Spleen (tissue), 13 donors: ENCODE measurements at places on chromosomes 4 and X.

DNA sequence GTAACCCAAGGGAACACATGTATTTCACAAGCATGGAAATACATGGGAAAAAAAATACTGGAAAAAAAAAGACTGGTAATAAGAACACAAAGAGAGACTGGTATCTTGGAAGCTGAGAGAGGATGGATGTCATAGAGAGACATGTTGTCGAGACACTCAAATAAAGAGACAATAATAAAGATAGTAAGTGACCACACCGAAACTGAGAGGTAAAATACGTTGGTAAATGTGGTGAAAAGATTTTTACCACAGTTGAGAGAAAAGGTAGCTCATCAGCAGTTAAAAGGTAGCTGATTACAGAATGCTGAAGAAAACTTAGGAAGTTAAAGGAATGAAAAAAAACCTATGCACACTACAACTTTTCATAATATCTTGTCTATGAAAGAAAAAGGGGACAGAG is 81.1 kb downstream of the ARAP2 start:
- no peak for DNase-seq

DNA sequence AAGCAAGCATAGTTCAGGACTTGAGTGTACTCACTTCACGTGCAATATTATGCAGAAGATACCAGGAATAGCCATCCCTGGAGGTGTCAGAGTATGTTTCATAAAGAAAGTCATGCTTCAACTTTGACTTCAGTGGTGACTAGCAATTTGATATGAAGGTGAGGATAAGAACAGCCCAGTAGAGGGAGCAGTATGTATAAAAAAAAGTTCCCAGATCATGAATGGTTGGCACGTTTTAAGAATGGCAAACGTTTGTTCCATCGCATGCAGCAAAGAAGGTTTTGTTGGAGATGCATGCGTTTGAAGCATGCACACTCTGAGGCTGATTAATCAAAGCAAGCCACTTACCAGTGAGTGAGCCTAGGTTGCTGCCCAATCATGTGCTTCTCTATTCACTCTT is 33.5 kb upstream of the SLITRK4 start:
- DNase-seq = no peak

GRCh38 chr4:84673475-84674240 is 90.7 kb downstream of the CDS1 start:
- no peak for DNase-seq

GRCh38 chr4:30002341-30002740 is 717.8 kb upstream of the PCDH7 start:
- DNase-seq = no peak

- DNase-seq = no peak
Observed at GRCh38 chrX:149044471-149044870, 460.6 kb downstream of the IDS start.

GRCh38 chrX:17047224-17047623 is 100.8 kb downstream of the REPS2 start:
- no peak for DNase-seq

- DNase-seq = no peak
Observed at GRCh38 chrX:124421898-124422655, 75.7 kb downstream of the SH2D1A start.

- no peak for DNase-seq
Observed at GRCh38 chrX:69506617-69507499, 2.7 kb downstream of the NALF2 start.

- no peak for DNase-seq
Observed at GRCh38 chr4:152961773-152962115, 25.6 kb downstream of the FHDC1 start.

DNA sequence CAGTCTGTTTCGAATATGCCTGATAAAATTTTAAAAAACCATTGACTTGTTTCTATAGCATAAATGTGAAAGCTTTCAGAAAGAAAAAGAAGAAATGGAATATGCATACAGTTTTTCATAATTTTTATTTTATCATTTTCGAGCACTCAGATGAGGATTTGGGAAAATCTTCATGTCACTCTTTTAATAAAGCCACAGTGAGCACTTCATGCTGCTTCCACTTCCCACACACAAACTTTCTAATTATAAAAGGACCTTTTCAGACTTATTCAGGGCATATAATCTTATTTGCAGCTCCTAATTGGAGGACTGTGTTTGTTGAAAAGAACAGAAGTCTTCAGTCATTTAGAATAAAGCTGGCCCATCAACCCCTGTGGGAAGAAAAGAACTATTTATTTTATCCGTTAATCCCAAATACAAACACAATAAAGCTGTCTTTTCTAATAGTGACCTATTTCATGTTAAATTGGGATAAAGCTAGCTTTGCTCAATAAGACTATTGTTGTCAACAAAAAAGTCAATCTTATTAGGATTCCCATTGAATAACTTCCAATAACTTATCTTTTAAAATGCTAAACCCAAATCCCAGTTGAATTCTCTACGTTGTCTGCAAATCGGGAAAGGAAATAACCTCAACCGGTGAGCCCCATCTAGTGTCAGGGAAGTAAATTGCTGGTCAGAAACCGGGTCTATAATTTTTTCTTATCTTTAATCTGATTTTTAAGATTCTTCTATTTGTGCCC is 211.5 kb downstream of the PDGFRA start:
- DNase-seq = no peak

GRCh38 chrX:42536286-42536685 is 241.7 kb downstream of the PPP1R2C start:
- DNase-seq = no peak

- no peak for DNase-seq
Observed at GRCh38 chr4:122038896-122039295, 87.0 kb upstream of the TRPC3 start.

DNA sequence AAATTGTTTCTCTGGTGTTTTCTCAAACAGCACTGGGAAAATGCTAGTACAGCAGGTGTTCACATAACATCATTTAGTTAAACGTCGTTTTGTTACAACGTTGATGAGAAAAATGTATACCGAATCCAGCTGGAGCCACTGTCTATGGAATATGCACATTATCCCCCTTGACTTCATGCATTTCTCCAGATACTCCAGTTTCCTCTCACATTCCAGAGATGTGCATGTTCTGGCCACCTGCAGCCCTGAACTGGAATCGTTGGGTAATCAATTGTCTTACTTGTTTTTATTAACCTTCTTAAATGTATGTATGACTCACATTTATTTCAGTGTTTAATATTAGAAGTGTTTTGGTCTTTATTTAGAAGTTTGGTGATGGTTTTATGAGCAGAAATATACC is 18.4 kb upstream of the ODAM start:
- DNase-seq = no peak

DNA sequence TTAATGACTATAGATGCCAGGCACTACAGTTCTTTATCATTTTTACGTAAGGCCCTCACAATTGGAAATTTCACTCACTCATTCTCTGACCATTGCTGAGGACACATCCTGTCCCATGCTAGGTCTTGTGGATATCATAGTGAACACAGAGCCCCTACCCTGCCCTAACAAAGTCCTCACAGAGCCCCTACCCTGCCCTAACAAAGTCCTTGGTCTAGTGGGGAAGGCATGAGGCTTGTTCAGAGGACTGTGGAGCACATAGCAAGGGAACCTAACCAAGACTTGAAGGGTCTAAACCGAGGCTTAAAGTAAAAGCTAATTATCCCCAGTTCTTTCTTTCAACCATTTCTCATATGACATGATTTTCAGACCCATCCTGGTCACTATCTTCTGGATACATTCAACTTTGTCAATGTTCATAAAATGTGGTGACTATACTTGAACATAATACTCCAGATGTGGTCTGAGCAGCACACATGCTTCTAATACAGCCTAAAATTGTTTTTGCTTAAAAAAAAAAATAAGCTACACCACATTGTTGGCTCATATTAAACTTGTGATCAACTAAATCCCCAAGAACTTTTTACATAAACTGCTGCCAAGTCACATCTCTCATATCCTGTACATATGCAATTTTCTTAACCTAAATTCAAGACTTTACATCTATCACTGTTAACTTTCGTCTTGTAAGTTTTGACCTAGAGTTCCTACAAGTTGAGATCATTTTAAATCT is 77.0 kb downstream of the GPC3 start:
- DNase-seq = no peak

DNA sequence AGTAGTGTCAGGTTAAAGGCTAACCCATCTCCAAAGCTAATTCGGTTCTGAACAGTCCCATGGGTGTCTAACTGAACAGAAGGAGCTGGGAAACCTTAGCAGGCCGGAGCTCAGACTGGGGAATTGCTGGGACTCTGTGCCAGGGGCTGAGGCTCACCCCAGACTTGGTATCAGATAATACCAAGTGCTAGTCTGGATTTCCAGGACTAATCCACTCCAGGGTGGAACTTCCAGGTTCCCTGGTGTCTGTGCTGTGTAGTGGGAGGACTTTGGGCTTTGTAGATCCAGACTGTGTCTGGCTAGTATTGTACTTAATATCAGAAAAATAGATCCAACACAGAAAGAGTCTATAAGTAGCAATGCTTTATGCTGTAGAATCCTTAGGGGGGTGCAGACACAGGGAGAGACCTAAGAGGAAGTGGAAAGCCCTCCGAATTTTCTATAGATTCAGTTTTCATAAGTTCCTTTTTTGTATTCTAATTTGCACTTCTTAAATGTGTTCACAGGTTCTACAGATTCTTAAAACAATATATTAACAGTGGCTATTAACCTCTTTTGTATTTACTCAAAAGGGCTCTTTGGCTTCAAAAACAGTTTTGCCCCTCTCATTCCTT is 4.1 kb downstream of the ZNF827 start:
- no peak for DNase-seq

DNA sequence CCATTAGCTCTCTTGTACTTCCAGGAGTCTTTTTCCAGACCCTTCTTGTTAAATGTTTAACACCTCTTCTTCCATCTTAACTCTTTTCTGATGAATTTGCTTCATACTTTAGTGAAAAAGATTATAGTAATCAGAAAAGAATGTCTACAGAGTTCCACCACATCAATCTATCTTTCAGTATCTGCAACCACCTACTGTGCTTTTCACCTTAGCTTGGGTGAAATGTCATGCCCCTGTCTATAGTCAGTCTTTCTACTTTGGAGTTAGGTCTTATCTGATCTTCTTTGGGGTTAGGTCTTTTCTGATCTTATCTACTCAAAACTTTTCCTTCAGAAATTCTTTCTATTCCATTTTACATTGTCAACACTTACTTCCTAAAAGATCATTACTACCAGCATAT is 1310.2 kb downstream of the PCDH7 start:
- no peak for DNase-seq

DNA sequence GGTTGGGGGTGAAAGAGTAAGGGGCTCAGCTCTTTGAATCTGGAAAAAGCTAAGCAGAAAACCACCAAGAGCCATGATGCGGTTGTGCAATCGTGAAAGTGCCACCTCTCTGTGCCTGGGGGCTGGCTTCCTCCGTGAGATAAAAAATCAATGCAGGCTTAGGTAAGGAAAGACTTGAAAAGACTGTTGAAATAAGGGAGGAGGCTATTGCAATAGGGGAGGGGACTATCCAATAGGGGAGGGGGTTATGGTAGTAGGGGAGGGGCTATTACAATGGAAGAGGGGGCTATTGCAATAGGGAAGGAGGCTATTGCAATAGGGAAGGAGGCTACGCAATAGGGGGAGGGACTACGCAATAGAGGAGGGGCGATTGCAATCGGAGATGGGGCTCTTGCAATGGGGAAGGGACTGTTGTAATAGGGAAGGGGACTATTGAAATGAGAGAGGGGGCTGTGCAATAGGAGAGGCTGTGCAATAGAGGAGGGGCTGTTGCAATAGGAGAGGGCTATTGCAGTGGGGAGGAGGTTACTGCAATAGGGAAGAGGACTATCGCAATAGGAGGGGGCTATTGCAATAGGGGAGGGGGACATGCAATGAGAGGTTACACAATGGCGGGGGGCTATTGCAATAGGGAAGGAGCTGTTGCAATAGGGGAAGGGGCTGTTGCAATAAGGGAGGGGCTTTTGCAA is 162.3 kb upstream of the PSAPL1 start:
- no peak for DNase-seq

DNA sequence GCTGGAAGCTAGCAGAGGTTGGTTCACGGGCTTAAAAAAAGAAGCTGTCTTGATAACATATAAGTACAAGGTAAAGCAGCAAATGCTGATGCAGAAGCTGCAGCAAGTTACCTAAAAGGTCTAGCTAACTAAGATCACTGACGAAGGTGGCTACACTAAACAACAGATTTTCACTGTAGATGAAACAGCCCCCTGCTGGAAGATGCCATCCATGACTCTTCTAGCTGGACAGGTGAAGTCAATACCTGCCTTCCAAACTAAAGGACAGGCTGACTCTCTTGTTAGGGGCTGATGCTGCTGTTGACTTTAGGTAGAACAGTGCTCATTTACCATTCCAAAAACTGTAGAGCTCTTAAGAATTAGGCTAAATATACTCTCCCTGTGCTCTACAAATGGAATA is 99.5 kb downstream of the FBXW7 start:
- DNase-seq = no peak

DNA sequence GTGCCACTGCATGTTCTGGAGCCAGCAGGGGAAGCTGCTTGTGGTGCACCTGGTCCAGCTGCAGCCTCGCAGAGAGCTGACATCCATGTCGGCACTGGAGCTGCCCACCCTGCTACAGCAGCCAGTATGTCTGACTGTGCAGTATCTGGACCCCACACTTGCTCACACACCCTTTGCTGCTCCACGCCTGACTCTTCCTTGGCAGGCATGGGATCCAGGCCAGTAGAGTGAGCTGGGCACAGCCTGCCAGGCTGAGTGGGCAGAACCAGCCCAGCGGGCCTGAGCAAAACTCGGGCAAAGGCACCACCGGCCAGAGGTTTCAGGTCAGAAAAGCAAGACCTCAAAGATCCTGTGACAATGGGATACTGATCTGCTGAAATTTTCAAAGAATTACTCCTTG is 690.1 kb downstream of the STPG2 start:
- peak; percentile 60 for DNase-seq

- no peak for DNase-seq
Observed at GRCh38 chr4:147772459-147772969, 40.6 kb downstream of the ARHGAP10 start.

DNA sequence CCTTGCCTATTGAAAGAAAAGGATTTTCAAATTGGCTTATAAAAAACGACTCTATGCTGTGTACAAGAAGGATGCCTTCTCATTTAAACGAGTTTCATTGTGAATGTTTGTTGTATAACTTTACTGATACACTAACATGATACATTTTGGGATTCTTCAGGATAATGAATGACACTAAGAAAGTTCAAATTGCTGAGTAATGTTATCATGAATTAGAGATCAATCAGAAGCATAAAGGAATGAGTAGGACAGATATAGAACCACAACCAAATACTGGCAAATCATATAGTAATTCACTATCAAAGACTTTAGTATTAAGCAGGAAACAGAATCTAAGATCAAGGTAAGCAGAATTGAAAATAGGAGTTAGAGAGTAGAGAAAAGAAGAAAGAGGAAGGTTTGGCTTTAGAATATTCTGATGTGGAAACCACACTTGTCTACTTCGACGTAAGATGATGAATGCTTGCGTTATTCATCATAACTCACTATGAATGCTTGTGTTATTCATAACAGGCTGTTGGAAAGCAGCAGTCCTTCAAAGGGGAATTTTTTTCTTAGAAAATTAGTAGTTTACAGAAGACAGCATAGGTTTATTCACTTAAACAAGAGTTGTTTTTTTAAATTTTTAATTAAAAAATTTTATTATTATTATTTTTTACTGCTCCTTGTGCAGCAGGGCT is 13.4 kb downstream of the CCDC158 start:
- no peak for DNase-seq

GRCh38 chr4:149072384-149072783 is 630.2 kb upstream of the NR3C2 start:
- no peak for DNase-seq
